LoVo (cell line): ENCODE measurements at places on chromosomes 7 and 10.

DNA sequence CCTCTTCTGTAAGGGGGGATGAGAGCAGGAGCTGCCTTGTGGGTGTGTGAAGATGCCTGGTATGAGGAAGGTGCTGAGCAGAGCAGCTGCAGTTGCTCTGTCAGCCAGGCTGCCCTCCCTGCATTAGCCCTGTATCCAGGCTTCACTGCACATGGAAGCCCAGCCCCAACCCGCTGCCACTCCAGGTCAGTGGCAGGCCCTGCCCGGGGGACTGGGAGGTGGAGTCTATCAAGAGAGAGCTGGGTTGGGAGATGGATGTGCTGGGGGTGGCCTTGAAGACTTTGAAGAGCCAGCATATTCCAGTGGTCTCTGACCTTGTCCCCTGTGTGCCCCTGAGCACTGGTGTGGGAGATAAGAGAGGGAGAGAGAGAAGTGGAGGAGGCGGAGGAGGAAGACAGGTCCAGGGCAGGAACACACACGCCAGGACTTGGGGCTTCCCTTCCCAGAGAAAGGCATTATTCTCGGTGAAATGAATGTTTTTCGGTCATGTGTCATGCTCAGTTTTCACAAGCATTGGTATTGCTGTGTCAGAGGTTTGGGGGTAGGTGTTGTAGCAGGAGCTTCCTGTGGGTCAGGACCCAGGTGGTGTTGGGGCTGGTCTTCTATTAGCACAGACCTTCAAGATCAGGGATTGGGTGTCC lies 2.6 kb downstream of the PPIF start:
- DNase-seq = no peak

DNA sequence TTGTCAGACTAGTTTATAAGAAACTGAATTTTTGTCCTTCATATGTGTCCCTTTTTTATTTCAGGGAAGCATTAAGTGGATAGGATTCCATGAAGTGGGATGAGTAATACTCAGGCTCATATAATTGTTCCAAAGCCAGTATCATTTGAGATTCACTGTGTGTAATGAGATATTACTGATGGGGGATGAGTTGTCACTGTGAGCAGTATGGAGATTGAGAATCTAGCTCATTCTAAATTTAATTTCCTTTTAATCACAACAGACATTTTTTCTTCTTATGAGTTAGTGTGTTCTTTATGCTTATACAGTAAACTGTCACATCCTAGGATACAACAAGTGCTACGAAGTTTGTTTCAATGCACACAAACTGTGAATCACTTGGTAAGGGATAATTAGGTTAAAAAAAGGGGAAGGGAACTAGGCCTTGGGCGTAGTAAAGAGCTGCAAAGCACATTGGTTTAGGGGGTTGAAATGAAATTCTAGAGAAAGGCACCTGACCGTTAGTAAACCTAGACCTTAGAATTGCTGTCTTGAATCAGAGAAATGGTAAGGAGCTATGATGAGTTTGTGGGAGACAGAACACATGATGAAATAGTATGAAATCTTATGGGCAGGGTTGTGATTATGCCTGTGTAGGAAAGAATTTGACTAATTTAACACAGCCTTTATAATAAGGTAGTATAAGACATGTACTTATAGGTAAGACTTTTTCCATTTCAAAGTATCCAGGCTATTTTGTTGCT lies 153.4 kb downstream of the MLLT10 start:
- peak; percentile 23 for DNase-seq

GRCh38 chr7:111107579-111107978 lies 16.7 kb downstream of the LRRN3 start:
- no peak for DNase-seq

DNA sequence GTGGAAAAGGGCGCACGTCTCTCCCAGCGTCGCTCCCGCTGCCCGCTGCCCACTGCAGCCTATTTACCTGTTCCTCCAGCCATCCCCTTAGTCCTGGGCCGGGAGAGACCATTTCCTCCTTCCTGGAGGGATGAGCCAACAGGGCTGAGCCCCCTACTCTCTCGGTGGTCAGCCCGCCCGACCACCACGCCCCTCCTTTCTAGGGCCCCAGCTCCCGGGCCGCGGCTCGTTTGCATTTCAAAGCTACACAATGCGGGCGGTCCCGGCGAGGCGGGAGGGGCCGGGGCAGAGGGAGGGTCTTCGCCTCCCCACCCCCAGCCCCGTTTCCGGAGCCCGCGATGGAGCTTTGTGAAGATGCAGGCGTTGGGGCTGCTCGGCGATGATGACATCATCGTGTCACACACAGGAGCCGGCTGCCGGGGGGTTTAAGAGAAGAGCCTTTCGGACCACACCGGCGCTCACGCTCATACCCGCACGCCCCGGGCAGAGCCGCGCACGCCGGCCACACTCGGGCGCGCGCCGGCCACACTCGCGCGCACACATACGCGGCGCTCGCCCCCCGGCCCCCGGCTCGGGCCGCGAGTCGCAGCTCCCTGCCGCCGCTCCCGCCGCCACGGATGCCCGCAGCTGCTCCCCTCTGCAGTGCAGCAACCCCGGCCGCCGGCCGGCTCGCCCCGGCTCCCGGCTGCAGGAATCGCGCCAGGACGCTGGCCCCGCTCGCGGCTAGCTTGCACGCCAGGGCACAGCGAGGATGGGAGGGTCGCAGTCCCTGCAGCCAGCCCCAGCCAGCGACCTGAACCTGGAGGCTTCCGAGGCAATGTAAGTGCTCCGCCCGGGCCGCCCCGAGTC lies 107.7 kb upstream of the BTBD16 start:
- DNase-seq = no peak
